ENCODE measurements at places on chromosomes 11 and 22.
A peak's percentile ranks its signal among the peaks of the same experiment; 100 is the strongest.

DNA sequence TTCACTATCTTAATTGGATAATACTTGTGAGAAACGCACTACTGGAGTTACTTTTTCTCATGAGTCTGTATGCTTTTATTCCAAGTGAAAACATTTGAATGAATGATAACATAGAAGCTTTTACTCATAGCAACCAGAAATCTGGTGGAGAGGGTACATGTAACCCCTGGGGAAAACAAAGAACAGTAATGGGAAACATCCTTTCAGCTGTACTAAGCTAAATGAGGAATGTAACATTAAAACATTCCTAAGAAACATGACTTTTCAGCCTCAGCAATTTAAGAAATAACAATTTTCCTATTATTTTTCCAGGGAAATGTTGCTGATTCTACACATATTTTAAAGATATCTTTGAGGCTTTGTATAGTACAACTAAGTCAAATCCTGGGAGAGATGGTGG lies 97.2 kb upstream of the CEP126 start:
- no peak for DNase-seq

- DNase-seq, result peak; percentile 73
Measured at GRCh38 chr11:78417888-78418583, 416 bp upstream of the GAB2 start.

GRCh38 chr22:48654492-48654891 lies 1173.2 kb downstream of the BRD1 start:
- no peak for DNase-seq

DNA sequence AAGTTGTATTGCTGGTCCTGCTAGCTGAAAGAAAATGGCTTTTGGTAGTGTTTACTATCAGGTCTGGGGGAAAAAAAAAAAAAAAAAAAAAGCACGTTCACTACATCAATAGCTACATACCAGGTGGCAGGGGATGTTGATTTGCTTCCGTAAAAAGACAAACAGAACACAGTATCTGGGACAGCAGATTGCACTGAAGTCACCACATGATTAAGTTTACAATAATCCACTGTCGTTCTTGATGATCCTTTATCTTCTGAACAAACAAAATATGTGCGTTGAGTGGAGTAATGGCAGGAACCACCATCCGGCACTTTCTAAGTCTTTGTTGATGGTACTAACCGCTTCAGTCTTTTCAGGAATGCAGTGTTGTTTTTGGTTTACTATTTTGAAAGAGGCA lies 48.7 kb downstream of the DDX6 start:
- DNase-seq, result no peak

- DNase-seq, result no peak
Measured at GRCh38 chr22:33864723-33865130, 55.5 kb downstream of the LARGE1 start.

DNA sequence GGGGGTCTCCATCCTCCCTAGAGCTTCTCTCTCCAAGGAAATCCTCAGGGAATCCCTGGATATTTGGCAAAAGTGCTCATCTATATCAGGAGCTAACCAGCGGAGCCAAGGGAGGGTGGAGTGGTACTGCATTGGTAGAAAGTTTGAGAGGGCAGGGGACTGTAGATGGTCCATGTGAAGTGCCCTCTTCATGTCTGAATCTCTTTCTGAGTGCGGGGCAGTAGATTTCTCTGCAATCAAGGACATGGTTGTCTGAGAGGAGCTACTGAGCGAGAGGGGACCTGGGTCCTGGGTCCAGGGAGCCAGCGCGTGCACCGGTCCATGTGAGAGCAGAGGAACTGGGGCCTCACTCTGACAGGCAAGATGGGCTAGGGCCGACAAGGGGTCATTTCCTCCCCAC lies 701 bp downstream of the DIXDC1 start:
- DNase-seq, result no peak

- peak; percentile 64 for DNase-seq
Measured at GRCh38 chr11:16820324-16821092, 82.1 kb downstream of the C11orf58 start.

DNA sequence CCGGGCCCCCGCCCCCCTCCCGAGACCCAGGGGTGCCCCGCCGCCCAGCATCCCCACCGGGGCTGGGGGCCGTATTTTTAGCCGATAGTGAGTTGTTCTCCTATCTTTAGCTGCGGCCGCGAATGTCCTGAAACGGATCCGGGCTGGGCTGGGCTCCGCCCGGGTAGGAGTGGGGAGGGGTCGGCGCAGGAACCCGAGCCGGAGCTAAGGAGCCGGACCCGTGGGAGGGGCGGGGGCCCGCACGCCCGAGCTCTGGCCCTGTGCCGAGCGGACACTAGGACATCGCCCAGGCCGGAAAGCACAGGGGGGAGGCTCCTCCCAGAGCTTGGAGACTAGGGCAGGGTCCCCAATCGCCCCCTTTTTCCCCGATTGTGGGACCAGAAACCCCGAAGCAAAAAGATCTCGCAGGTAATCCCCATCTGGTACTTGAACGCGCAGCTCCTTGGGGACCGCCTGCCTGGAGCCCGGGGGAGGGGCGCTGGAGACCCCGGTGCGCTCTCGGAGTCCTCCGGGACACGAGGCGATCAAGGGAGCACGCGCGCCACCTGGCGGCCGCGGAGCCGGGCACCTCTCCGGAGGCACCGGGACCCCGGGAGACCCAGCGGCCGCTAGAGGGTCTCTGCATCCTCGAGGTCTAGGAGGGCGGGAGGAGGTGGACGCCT lies 669 bp downstream of the CDC42EP2 start:
- DNase-seq, result peak; percentile 76

- no peak for DNase-seq
Measured at GRCh38 chr11:70650075-70650909, 252.0 kb downstream of the CTTN start.

GRCh38 chr11:60855726-60856633 lies at the start of gene PTGDR2:
Gene PTGDR2, minus strand, starts transcription at chr11:60855950. Its CDS starts 2,228 bp downstream, at chr11:60853722.
- DNase-seq, result no peak

GRCh38 chr11:114280696-114281095 lies 15.5 kb upstream of the NNMT start:
- DNase-seq, result no peak

DNA sequence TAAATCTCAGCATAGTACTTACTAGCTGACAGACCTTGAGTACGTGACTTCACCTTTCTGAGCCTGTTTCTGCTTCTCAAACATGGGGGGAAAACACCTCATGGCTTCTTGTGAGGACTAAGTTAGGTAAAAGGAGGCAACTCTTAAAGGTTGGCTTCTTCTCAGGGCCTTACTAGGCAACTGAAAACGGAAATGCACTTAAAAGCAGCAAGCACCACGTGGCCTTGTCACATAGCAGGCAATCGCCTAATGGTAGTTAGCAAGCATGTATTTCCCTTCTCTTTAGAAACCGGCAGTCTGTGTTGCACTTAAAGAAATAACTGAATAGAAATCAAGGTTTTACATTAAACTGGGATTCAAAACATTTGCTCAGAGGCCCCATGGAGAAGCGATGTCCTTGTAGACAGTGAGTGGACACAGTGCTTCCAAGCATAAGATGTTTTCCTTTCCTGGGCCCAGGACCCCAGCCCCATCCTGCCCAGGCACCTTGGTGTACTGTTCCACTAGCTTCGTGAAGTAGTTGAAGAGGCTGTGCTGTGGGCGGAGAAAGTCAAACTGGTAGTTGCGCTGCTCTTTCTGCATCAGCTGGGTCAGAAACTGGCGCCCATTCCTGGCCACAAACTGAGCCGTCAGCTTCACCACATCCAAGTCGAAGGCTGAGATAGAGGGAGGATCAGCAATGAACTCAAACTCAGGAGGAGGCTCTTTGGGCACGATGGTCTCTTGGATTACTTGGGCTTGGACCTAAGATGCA lies 12.1 kb downstream of the SF3A1 start:
- DNase-seq, result peak; percentile 30

GRCh38 chr11:12184699-12185098 lies 74.3 kb downstream of the MICAL2 start:
- no peak for DNase-seq

- DNase-seq, result peak; percentile 54
Measured at GRCh38 chr11:66328031-66328301, 8.3 kb downstream of the RIN1 start.

DNA sequence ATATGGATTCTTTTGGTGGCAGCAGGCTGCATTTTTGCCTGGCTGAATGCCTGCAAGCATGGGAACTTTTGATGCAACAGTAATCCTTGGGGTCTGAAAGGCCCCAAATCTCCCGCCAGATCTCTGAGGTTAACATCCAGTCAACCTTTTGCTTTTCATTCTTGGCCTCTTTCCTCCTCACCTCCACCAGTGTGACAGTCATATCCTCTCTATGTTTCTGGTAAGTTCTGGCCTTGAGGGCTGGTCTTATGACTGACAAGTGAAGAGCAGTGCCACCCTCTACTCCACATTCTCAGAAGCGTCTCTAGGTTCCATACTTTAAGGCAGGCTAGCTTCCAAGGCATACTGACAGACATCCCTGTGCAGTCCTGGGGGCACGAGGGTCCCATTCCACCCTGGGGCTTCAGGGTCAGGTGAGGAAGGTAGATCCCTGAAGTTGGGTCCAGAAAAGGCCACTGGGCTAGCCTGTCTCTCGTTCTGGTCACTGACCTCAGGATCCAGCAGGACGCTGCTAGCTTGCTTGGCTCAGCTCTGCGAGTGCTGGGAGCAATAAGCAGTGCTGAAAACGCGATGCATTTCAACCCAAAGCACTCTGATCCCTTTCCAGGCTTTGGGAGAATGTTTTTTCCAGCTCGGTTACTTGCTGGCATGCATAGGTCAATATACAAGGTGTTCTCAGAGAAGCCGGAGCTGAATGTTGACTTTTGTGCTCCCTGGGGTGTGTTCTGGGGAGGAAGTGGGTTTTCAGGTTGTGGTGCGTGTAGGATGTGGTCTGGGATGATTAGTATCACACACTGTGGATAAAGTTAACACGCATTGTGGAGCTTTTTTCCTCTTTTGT lies 75.2 kb downstream of the PTPRJ start:
- peak; percentile 68 for DNase-seq

- no peak for DNase-seq
Measured at GRCh38 chr11:82854242-82854641, 46.0 kb downstream of the PRCP start.

DNA sequence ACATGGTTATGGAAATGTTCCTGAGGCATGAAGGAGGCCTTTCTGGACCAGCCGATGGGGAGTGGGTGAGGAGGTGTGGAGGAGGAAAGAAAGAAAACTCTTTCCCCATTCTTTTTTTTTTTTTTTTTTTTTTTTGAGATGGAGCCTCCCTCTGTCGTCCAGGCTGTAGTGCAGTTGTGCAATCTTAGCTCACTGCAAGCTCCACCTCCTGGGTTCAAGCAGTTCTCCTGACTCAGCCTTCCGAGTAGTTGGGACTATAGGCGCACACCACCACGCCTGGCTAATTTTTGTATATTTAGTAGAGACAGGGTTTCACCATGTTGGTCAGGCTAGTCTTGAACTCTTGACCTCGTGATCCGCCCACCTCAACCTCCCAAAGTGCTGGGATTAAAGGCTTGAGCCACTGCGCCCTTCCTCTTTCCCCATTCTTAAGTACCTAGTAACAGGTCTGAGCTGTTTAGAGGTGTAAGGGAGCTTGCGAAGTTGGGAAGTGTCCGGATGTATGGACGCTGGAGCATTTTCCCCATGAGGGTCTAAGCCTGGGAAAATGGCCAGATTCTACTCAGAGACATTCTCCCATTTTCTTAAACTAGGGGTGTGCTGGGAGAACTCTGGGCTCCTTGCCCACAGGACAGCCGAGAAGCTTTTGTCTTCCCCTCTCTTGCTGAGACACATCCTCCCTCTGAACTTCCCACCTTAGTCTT lies 135.8 kb downstream of the TEAD1 start:
- DNase-seq, result no peak

DNA sequence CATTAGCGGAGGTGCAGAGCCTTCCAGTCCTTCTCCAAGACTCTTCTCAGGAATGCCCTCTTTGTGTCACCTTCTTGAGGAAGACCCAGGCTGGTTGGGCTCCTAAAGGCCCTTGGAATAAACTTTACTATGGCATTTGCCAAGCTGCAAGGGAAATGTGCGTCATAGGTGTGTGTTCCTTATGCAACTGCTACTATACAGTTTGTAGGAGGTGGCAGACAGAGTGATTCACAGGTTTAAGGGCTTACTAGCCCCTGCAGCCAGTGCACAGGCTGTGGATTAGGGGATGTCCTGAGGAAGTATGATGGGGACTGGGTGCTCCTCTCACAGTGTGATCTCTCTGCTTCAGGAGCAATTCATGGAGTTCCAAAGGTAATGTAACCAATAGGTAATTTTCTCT lies 74.6 kb downstream of the TENM4 start:
- DNase-seq, result no peak

DNA sequence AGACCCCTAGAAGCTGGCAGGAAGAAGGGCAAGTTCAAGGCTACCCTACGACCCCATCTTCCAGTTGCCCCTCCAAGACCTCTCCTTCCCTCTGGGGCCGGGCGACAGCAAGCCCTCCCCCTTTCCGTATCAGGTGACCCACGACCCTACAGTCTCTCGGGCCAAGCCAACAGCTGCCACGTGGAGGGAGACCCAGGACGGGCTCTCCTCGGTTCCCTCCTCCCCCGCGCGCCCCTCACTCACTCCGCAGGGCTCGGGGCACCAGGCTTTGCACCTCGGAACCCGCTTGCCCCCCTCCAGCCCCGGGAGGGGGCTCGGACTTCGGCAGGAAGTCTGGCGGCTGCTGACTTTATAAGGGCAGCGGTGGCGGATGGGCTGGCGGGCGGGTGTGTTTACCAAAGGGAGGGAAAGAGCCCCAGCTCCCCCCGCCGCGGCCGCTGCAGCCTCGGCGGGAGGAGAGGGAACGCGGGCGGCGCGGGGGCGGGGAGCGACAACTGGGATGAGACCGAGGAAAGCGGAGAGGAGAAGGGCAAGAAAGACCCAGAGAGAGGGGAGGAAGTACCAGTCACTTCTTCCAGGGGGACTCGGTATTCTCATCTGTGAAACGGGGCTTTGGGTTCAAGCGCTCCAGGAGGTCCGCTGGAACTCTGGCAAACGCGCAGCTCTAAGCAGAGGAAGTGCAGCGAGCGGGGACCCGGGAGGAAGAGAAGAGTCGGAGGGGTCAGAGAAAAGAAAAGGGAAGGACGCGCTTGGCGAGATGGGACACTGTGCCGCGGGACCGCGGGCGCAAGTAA lies 767 bp downstream of the SLC43A1 start:
- peak; percentile 31 for DNase-seq

DNA sequence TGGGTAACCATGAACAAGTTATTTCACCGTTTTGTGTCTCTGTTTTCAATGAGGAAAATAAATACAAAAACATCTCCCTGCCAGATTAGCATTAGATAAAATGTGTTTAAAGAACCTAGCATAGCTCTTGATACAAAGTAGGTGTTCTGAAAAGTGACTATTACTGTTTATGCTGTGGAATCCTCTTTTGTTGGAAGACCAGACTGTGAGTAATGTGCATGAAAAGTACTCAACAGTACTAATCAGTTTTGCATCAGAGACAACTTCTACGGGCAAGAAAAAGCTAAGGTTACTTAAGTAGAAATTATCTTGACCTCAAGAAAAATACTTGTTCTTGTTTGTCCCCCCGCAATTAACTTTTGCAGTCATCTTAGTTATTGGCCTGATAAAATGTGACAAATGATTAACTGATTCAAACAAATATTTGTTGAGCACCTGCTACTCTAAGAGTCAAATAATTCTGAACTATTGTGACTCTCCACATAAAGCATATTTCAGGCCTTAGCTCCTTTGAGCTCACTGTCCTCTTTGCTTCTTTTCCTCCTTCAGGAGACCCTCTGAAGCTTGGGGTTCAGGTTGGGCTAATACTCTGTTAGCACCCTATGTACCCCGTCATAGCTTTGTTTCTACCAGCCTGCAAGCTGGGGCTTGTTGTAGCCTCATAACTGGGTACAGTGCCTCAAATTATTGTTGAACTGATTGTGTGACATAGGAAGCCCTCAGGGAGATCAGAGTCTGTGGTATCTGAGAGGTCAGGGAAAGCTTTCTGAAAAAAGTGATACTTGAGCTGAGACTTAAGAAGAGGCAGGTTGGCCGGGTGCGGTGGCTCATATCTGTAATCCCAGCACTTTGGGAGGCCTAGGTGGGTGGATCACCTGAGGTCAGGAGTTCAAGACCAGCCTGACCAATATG lies 24.5 kb downstream of the DIXDC1 start:
- no peak for DNase-seq

- no peak for DNase-seq
Measured at GRCh38 chr11:8729067-8729466, 46.5 kb downstream of the RPL27A start.
